ENCODE measurements at places on chromosomes 16 and 17. TPM values are rescaled to one million over a fixed set of nuclear protein-coding genes. Genes with fewer than 3 reads are reported as not detected.

DNA sequence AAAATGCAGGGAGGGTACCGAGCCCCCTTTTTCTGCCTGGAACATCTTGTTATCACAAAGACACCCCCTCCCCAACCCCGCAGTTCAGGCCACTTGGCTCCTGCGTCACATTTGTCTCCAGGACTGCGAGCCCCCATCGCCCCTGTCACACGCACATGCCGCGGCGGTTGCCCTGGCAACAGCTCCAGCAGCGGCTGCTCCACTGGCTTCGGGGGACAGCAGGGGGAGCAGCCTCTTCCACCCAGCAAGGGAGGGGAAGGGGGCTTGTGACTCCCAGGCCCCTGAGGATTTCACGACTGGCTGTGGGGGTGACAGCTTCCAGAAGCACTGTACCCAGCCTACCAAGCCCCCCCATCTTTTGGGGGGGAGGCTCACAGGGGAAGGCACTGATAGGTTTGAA is 2.6 kb downstream of the BAIAP3 start:
- no peak for DNase-seq

DNA sequence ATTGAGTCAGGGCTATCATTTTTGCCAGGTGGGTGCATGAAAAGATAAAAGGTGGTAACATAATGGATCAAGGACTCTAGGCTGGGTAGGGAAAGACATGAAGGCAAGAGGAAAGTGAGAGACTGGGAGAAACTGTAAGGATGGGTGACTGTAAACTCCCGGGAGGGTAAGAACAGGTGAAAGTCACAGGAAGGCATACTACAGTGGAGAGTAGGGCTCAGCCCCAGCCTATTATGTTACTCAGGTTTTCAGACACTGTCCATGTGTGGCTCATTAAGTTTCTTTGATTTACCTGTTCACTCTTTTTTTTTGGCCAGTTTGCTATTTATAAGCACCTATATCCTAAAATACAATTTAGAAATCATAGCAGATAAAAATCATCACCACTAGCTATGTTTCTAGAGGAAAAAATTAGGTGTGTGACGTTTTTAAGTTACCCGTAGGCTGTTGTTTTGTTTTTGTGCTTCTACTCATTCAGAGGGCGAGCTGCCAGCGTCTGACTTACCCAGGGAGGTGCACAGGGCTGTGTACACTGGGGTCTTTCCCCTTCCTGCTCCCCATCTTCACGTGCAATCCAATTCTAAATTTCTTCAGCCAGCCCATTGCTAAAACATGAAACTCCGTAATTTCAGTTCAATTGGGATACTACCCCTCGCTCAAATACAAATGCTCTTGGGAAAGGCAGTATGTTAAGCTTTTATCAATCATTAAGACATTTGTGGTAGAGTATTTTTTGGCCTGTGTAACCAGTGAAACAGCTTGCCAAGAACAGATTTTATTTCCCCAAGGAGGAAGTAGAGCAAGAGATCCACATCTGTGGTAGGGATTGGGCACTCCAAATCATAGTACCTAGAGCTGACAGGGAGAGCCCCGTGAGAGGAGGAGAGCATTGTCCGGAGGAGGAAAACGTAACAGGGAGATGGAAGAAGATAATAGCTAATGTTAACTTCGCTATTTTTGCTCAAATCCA is 21.7 kb upstream of the VWA3A start:
- no peak for DNase-seq

GRCh38 chr17:32104158-32104557 is 38.1 kb upstream of the RHOT1 start:
- no peak for DNase-seq

DNA sequence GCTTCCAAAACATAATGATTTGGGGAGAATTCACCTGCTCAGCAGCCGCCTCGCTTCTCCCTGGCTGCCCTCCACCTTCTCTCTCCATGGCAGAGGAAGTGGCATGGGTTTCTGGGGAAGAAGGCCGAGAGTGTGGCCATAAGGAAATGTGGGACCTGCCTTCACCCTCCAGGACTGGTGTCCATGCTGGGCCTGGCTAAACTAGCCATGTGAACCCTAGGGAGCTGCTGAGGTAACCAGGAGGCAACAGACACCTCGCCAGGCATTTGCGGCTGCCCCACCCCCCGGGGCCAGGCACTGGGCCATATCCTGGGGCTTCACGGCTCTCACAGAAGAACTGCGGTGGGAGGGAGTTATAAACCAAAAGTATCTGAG is 9.9 kb upstream of the CMTM4 start:
- DNase-seq: no peak

- DNase-seq: no peak
Observed at GRCh38 chr17:27915709-27916108, 22.5 kb upstream of the LYRM9 start.

The KRT28 gene
- not detected for total RNA-seq

GRCh38 chr17:76996741-76997694 is 128.8 kb downstream of the MGAT5B start:
- no peak for DNase-seq

DNA sequence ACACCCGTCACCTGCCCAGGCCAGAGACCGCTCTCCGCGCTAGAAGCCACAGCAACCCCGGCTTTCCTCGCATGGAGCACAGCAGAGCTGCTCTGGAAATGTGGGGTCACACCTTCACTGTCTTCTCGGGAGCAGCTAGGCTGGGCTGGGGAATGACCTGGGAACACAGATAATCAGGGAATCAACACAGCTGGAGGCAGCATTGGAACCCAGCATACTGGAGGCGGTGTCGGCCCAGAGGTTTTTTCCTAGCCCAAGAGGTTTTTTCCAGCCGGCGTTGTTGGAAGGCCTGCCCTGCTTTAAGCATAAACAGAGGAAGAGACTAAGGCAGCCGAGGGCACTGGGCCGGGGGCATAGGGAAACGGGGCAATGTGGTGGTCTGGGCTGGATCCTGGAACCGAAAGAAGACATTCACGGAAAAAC is 791 bp upstream of the PLD6 start:
- no peak for DNase-seq

GRCh38 chr17:55763856-55764255 is 13.0 kb downstream of the PCTP start:
- DNase-seq: peak; percentile 44

The PRSS33 gene
- total RNA-seq: not detected

- DNase-seq: no peak
Observed at GRCh38 chr17:21524211-21524591, 148.0 kb downstream of the KCNJ12 start.

DNA sequence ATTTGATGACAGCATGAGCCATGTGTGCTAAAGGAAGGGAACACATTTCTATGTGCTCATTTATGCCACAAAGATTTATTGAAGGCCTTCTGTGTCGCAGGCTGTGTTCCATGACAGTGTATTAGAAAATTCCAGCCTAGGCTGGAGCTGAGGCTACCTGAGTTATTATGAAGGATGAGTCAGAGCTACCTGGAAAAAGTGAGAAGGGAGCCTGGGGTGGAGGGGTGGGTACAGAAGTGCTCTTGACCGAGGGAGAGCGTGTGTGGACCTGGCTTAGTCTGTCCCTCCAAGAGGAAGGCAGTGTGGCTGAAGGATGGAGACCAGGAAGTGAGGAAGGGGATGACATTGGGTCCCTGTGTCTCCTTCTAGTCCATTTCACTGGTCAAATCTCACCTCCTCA is 98.3 kb downstream of the N4BP1 start:
- no peak for DNase-seq

GRCh38 chr17:21286066-21286770 is 1.7 kb downstream of the MAP2K3 start:
- DNase-seq: peak; percentile 77

- no peak for DNase-seq
Observed at GRCh38 chr17:32819787-32820186, 57.1 kb downstream of the MYO1D start.

DNA sequence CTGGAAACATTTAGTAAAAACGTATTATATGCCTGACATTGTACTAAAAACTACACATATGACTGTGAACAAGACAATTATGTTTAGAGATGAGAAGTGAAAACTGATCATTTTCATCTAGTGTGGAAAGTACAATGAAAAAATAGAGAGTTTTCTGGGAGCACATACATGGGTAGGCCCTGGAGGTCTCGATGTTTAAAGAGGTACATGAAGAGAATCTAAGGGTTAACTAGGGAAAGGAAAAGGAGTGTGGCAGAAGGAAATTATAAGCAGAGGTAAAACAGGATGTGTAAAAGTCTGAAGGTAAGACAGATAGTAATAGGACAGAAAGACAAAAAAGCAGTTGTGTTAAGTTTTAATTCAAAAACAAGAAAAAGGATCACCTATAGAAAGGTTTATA is 113.7 kb downstream of the USP32 start:
- no peak for DNase-seq

DNA sequence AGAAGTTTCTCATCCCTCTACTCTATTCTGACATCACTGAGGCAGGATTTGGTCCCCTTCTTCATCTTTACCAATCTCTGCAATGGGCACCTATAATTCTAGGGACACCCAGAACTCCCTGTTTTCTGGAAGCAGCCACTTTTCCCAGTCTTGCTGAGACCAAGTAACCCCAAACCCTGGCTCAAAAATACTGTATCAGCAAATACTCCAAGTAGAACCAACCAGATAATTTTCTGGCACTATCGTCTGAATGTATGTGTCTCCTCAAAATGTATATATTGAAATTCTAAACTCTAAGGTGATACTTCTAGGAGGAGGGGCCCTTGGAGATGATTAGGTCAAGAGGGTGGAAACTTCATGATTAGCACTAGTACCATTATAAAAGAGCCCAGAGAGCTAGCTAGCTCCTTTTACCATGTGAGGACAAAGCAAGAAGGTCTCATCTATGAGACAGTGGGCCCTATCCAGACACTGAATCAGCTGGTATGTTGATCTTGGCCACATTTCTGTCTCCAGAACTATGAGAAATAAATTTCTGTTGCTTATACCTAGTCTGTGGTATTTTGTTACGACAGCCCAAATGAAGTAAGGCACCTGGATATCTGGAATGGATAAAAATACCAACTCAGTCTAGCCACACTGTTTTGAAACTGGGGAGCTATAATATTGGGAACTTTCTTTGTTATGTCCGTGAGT is 464.4 kb downstream of the CDH11 start:
- DNase-seq: no peak

GRCh38 chr17:17200311-17200710 is 5.8 kb downstream of the PLD6 start:
- no peak for DNase-seq

The NAGS gene
- 1.8 TPM for total RNA-seq

- DNase-seq: no peak
Observed at GRCh38 chr16:56615353-56615752, 7.0 kb downstream of the MT2A start.

The SKAP1 gene
- total RNA-seq: 0.99 TPM

DNA sequence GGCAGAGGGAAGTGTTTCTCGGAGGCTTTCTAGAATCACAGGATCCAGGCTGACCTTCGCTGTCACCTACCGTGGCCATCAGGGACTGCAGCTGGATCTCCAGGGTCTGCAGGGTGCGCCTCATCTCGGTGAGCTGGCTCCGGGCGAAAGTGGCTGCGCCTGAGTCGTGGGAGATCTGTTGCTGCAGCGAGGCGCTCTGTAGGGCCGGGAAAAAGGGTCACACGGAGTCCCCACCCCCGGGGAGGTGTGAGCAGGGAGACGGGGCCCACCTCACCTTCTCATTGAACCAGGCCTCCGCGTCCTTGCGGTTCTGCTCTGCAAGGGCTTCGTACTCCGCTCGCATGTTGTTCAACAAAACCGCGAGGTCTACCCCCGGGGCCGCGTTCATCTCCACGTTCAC is 2.9 kb downstream of the KRT28 start:
- DNase-seq: no peak

DNA sequence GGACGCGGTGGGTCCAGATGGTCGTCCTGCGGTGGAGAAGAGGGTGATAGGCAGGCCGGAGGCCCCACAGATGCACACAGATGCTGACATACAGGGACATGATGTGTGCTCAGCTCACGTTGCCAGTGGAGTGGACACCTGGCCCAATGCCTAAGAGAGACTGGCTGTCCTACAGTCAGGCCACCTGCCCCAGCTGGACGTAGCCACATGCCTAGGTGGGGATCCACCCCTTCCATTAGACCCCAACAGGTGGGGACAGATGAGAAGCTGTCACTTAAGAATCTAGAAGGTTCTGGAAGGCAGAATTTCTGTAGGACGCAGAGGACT is 117.6 kb upstream of the ZNF750 start:
- no peak for DNase-seq

DNA sequence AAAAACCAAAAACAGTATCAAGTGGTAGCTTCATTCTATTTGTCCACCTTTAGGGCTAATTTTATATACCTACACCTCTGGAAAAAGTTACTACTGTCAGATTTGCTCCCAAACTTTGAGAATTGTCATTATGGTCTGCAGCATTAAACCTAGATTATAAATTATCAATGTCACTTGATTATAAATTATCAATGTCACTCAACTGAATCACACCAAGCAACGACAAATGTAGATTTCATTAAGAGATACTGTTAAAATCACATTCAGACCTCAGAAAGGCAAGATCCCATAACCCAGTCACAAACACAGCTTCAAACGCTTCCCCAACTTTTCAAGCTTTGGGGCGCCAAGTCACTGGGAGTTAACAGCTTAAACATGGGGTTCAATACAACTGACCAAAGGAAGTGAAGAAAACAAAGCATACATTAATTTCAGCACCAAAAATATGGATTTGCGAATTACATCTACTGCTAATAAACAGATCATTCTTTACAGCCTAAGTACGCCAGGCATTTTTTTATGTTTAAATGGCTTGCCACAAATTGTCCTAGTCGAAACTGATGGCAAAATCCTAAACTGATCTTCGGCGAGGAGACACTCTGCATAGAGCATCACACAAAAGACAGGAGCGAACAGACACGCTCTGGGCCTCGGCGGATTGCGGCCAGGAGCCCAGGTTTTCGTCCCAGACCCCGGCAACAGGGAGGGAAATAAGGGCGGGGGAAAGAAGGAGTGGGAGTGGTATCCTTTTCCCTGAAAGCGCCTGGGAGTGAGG is 981 bp downstream of the GLG1 start:
- no peak for DNase-seq

GRCh38 chr17:75685499-75685898 is 18.4 kb downstream of the SAP30BP start:
- DNase-seq: no peak

The CCL3 gene
- not detected for total RNA-seq

DNA sequence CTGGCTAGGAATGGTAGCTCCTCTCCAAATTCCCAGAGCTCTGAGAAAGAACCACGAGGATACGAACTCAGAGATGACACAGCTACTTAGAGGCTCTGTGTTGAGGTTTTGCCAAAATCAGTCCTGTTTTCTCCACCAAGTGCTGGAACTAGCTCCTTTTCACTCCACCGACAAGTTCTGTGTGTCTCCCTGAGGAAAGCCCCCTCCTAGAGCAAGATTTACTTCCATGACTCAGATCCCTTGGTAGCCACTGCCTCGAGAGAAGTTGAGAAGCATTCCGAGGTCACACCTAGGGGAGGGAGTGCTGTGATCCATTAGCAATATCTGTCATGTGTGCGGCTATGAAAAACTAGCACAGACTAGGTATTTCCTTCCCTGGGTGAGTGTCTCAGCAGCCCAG is 30.6 kb downstream of the IL21R start:
- no peak for DNase-seq

Data from glomerular endothelial cell (primary cell).